ENCODE measurements at places on chromosomes 12 and 14.

- no peak for DNase-seq
Observed at GRCh38 chr12:58919231-58920101, 838 bp downstream of the LRIG3 start.

DNA sequence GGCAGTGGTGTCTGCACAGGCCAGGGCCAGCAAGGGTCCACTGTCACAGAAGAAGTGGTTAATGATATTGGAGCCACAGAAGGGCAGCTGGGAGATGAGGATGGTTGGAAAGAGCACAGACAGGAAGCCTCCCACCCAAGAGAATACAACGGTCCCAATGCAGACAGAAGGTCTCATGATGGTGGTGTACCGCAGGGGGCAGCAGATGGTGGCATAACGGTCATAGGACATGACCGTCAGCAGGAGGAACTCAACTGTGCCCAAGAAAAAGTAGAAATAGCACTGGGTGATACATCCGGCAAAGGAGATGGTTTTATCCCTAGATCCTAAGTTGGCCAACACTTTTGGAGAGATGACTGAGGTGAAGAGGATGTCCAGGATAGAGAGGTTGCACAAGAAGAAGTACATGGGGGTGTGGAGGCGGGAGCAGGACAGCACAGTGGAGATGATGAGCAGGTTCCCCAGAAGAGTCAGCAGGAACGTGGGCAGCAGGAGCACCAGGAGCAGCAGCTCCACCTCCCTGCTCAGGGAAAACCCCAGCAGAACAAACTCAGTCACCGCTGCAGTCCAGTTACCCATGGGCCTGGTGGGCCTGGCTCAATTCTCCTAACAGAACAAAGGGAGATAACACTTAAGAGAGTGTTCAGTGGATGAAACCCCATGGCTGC, 9.8 kb downstream of the OR6J1 start:
- no peak for DNase-seq

DNA sequence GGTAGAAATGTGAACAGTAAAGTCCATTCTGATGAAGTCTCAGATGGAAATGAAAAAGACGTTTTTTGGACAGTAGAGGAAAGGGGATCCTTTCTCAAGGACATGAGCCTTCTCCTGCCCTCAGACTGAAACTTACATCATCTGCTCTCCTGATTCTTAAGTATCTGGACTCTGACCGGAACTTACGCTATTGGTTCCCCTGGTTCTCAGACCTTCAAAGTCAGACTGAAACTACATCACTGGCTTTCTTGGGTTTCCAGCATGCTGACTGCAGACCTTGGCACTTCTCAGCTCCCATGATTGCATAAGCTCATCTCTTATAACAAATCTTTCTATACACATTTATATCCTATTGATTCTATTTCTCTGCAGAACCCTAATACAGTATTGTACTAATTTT, 291.0 kb downstream of the SNAPC1 start:
- DNase-seq, result peak; percentile 11

DNA sequence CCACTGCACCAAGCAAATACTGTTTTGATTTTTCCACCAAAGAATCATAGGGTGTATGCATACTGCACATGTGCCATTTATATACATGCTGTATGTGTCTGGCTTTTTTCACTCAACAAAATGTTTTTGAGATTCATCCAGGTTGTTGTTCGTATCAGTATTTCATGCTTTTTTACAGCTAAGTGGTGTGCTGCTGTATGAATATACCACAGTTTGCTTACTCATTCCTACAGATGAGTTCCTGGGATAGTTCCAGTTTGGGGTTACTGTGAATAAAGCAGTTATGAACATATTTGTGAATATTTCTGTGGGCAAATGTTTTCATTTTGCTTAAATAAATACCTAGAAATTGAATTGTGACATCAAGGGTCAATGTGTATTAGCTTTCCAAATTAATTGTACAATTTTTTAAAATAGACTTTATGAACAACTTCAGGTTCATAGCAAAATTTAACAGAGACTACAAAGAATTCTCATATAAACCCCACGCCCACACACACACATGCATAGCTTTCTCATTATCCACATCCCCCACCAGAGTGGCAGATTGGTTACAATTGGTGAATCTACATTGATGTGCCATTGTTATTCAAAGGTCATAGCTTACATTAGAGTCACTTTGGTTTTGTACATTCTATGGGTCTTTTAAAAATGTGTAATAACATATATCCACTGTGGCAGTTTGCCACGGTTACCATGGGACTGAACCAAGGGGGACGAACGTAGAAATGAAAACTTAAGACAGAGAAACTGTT, 6.9 kb upstream of the KRT6A start:
- DNase-seq, result no peak

GRCh38 chr12:85007836-85008235, 28.2 kb downstream of the TSPAN19 start:
- no peak for DNase-seq

- DNase-seq, result no peak
Observed at GRCh38 chr12:69046363-69046762, 113.4 kb upstream of the CPM start.

DNA sequence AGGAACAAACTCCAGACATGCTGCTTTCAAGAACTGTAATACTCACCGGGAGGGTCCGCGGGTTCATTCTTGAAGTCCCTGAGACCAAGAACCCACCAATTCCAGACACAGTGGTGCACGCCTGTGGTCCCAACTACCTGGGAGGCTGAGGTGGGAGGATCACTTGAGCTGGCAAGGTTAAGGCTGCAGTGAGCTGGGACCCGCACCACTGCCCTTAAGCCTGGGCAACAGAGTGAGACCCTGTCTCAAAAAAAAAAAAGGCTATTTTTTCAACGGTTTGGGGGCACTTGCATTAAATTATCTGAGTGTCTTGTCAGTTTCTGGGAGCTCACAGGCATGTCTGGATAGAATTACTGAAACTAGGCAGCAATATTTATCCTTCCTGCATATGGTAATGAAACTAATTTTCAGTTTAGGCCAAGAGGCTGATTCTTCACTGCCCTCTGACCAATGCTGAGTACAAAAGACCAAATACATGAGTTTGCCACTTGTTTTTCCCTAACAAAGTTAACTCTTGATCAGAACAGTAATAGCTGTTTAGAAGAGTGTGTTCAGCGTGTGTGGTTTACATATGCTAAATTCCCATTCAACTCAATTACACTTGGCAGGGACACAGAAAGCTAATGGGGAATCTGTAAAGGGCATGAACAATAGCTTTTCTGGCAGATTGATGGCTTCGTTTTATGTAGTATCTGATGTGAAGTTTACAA, 65.8 kb upstream of the RASSF3 start:
- DNase-seq, result no peak

- DNase-seq, result peak; percentile 26
Observed at GRCh38 chr12:98725476-98726247, 80.6 kb downstream of the APAF1 start.

DNA sequence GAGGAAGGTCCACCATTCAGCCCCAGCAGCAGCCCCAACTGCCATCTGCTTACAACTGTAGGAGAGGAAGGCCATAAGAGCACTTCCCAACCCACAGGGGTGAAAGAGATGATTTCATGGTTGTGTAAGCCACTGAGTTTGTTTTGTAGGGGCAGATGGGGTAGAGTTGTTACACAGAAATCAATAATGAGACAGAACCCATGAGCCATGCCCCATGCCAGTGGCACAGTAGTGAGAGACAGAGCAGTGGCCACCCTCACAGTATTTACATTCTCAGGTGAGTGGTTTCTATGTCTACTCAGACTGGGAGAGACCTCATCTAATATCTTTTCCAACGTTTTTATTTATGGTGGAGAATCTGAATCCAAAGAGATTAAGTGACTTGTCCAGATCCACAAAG, 68.6 kb downstream of the NUAK1 start:
- DNase-seq, result no peak

GRCh38 chr12:105329926-105330282, 587 bp upstream of the C12orf75 start:
- DNase-seq, result no peak

- no peak for DNase-seq
Observed at GRCh38 chr14:29007990-29008389, 241.4 kb downstream of the FOXG1 start.

GRCh38 chr14:98808494-98809407, 463.2 kb downstream of the BCL11B start:
- DNase-seq, result no peak

- no peak for DNase-seq
Observed at GRCh38 chr12:107967170-107967569, 161.9 kb upstream of the WSCD2 start.

- DNase-seq, result no peak
Observed at GRCh38 chr12:109695961-109696461, 17.6 kb upstream of the FAM222A start.

DNA sequence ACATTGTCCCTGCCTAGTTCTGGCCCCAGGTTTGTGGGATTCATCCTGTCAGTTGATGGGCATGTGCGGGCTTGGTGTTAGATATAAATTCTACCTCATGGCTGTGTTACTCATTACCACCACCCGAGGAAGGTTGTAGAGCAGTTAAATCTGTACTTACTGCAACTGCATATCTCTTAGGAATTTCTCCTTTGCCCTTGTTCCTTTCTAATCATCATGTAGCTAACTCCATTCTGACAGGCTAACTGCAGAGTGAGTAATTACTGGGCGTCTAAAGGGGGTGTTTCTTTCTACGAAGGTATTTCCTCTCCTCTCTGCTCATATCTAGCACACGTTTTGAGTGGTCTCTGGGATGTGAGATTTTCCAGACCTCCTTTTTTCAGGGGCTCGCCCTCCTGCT, 1076.7 kb downstream of the TMTC2 start:
- DNase-seq, result no peak

- DNase-seq, result no peak
Observed at GRCh38 chr14:25358330-25358729, 308.4 kb upstream of the STXBP6 start.

- no peak for DNase-seq
Observed at GRCh38 chr12:88833641-88834116, 253.4 kb upstream of the KITLG start.

DNA sequence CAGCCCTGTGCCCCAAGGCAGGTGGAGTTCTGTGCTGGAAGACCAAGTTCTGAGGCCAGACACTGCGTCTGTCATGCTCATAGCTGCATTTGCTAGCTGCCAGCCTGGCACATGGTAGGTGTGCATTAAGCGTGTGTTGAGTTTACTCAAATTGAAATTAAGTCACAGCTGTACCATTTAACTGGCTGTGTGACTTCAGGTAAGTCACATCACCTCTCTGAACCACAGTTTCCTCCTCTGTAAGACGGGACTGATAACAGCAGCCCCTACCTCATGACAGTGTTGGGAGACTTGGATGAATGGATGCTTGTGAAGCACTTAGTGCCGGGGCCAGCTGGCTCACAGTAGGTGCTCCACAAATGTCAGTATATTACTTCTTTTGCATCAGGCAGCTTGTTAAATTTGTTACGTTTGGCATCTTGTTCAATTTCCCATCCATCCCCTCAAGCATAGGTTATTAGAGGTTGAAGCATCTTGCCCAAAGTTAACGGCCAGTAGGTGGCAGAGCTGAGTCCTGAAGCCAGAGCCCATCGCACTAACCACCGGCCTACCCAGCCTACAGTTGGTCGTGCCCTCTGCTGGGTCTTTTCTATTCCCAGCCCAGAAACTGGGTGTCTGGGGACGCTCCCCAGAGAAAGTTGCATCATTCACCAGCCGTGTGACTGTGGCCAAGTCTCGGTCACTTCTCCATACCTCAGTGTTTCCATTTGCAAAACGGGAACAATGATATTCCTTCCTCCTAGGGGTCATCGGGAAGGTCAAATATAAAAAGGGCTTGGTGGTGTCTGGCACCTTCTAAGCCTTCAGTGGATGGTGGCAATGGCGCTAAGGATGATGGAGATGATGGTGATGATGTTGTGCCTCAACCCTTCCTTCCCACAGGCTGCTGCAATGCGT, 4.5 kb downstream of the DAO start:
- peak; percentile 36 for DNase-seq

DNA sequence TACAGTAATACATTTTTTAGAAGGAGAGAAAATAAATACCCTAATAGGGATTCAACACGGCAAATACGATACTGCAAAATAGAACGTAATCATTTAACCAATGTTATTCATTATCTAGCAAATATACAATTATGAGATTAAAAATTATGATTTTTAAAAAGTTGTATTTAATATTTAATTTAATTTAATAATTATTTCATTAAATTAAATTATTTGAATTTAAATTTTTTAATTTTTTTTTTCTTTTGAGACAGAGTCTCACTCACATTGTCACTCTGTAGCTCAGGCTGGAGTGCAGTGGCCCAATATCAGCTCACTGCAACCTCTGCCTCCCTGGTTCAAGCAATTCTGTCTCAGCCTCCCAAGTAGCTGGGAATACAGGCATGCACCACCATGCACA, 42.0 kb downstream of the GXYLT1 start:
- DNase-seq, result no peak

DNA sequence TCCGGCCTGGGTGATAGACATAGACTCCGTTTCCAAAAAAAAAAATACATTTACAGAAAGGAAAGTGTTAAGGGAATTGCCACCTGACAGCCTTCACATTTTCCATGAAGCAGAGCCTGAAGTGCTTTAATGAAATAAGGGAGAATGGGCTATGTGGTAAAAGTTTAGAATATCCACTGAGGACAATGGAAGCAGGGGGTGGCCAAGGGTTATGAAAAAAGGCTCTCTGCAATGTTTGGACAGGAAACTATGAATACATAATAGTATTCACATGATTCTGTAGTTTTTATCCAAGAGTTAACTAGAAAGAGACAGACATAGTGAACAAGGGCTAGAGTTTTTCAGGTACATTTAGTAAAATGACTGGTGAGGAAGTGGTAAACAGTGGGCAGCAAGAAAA, 75.3 kb downstream of the COCH start:
- DNase-seq, result no peak

- DNase-seq, result no peak
Observed at GRCh38 chr12:6929466-6930452, 2.0 kb downstream of the ATN1 start.

DNA sequence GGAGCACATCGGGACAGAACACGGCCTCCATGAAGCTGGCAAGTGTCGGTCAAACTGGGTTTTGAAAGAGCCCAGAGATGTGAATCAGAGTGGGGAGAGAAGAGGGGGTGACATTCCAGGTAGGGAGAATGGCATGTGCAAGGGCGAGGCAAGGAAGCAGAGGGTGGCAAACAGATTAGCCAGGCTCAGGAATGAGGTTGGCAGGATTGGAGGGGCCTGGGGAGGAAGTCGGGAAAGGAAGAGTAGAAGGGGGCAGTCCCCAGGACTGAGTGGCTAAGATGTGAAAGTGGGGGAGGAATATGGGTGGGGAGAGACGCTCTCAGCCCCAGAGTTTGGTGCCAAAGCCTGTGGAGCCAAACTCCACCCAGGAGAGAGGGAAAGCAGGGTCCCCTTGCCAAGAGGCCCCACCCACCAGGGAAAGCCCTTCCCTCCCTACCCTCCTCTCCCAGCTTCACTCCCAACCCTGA, 5.5 kb upstream of the HDAC7 start:
- DNase-seq, result no peak

DNA sequence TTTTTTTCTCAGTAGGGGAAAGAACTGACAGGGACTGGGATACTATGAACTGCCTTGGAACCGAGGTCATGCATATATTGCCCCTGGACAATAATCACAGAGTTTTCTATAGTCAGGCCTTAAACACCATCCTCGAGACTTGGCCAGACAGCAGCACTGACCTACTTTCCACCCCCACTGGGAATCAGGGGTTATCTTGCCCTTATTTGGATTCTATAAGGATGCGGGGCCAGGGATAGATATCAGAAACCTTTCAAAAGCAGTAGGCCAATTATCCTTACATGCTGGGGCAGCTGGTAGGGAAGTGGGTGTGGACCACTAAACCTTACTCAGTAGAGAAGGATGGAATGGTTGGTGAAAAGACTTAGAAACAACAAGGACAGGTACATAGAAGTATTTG, 2.0 kb downstream of the ZNF219 start:
- DNase-seq, result no peak

- DNase-seq, result no peak
Observed at GRCh38 chr12:120944645-120945217, 33.6 kb upstream of the HNF1A start.

- no peak for DNase-seq
Observed at GRCh38 chr14:58832095-58832521, 194.3 kb downstream of the DACT1 start.

All from GM18507 (cell line).